ENCODE measurements at places on chromosomes 12 and 14.

- no peak for DNase-seq
These were observed 612.5 kb downstream of the FSCB start for GRCh38 chr14:43894534-43894933.

GRCh38 chr12:29008786-29009185 lies 140.3 kb upstream of the FAR2 start:
- DNase-seq = no peak

DNA sequence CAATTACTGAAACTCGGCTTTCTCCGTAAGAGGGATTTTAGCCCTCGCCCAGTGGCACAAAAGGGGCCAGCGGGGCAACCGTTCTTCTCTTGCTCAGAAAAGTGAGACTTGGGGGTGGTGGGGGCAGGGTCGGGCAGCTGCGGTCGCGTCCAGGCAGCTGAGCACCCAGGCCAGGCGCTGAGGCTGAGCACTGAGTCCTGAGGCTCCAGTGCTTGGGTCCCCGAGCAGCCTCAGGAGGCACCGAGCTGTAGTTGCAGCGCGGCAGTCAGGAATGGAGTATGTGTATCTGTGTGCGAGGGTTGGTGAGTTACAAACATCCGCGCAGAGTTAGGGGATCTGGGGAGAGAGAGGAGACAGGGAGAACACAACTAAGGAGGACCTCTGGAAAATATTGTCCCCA lies 4.1 kb upstream of the HOXC6 start:
- DNase-seq = no peak

GRCh38 chr14:60760209-60760608 lies 25.6 kb downstream of the MNAT1 start:
- DNase-seq = no peak

GRCh38 chr12:47504775-47505446 lies 200.9 kb downstream of the RPAP3 start:
- no peak for DNase-seq

GRCh38 chr14:54718046-54718445 lies 151.1 kb downstream of the SAMD4A start:
- DNase-seq = no peak

DNA sequence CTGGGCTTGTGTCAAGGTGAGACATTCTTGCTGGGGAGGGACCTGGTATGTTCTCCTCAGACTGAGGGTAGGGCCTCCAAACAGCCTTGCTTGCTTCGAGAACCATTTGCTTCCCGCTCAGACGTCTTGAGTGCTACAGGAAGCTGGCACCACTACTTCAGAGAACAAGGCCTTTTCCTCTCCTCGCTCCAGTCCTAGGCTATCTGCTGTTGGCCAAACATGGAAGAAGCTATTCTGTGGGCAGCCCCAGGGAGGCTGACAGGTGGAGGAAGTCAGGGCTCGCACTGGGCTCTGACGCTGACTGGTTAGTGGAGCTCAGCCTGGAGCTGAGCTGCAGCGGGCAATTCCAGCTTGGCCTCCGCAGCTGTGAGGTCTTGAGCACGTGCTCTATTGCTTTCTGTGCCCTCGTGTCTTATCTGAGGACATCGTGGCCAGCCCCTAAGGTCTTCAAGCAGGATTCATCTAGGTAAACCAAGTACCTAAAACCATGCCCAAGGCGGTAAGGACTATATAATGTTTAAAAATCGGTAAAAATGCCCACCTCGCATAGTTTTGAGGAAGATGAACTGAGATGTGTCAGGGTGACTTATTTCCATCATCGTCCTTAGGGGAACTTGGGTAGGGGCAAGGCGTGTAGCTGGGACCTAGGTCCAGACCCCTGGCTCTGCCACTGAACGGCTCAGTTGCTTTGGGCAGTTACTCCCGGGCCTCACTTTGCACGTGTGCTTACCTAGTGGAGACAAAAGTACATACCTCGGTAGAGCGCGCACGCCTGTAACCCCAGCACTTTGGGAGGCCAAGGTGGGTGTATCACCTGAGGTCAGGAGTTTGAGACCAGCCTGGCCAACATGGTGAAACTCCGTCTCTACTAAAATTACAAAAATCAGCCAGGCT lies 4.3 kb downstream of the GAPDH start:
- DNase-seq = no peak

GRCh38 chr14:93946104-93946503 lies 19.0 kb downstream of the FAM181A start:
- no peak for DNase-seq

DNA sequence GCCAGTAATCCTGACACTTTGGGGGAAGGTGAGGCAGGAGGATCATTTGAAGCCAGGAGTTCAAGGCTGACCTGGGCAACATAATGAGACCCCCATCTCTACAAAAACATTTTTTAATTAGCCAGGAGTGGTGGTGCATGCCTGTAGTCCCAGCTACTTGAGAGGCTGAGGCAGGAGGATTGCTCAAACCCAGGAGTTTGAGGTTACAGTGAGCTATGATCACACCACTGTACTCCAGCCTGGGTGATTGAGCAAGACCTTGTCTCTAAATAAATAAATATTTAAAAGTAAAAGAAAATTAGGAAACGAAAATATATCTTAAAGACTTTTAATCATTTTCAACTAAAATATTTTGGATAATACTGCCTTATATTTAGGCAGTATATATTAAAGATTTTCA lies 25.9 kb downstream of the CKB start:
- no peak for DNase-seq

DNA sequence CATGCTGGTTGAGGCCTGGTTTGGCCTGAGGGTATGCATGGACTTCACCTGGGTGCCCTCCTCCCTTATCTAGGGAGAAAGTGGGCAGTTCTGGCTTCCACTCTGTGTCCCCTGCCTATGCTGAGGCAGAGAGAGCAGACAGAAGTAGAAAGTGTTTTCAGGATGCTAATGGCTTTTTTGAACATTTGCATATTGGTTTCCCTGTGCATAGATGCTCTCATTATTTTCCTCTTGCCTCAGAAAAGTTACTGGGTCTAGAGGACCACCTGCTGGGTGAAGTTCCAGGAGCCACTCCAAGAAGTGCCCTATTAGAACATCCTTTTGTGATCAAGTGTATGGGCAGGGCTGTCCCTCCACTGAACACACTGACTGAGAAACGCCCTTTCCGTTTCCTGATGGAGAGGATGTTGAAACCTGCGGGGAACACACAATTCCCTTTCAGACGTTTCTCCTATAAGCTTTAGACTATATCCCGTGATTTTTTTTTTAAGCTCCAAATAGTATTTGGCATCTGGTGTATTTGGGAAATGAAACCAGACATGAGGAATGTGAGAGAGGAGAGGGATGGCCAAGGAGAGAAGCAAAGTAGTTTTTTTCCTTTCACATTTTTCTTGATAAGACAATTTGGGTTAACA lies 66.6 kb downstream of the DAAM1 start:
- DNase-seq = no peak

- no peak for DNase-seq
These were observed 41.7 kb upstream of the NID2 start for GRCh38 chr14:52110441-52111086.

- DNase-seq = no peak
These were observed 141.5 kb upstream of the FGD4 start for GRCh38 chr12:32257695-32258496.

- no peak for DNase-seq
These were observed 2.0 kb downstream of the YAF2 start for GRCh38 chr12:42236017-42236416.

DNA sequence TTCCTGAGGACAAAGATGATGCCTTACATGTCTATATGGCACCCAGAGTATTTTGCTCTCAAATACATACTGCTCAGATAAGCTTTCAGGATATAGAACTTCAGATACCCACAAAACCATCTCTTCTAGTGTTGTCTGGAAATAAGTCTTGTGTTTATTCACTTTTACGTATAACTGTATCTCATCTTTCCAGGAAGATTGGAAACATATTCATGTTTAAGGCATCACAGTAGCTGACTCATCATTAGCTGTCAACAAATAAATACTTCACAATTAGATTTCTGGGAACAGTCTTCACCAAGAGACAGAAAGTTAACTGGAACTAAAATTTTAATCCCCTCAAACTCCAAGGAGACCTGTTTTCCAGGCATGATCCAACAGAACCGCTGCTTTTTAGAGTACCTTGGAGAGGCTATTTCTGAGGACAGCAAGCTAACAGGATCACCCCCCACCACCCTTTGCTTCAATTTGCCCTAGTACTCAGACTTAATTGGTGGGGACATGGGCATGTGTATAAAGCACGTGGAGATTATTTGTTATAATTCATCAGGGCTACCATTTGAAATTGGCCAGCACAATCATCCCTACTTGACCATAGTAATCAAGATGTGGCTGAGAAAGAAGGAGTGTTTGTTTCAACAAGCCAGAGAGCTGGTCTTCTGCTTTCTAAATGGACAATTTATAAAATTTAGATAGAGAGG lies 129.3 kb upstream of the HIF1A start:
- DNase-seq = no peak

DNA sequence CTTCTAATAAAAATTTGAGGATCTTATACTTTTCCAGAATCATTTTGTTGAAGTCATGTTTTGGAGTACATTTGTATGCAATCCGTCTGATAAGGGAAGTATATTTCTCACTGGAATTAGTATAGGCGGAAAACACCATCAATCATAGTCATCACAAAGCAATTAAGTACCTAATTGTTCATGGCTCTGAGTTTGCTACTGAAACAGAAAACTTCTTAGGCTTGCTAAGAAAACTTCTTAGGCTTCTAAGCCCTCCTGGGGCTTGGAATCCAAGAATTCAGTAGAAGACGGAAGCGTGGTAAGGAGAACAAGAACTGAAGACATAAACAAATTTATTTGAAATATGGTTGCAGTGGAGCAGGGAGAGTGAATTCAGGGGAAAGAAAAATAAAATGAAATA lies 636.3 kb downstream of the DIO2 start:
- DNase-seq = no peak

- DNase-seq = no peak
These were observed 33.5 kb downstream of the RBM19 start for GRCh38 chr12:113932381-113933196.

DNA sequence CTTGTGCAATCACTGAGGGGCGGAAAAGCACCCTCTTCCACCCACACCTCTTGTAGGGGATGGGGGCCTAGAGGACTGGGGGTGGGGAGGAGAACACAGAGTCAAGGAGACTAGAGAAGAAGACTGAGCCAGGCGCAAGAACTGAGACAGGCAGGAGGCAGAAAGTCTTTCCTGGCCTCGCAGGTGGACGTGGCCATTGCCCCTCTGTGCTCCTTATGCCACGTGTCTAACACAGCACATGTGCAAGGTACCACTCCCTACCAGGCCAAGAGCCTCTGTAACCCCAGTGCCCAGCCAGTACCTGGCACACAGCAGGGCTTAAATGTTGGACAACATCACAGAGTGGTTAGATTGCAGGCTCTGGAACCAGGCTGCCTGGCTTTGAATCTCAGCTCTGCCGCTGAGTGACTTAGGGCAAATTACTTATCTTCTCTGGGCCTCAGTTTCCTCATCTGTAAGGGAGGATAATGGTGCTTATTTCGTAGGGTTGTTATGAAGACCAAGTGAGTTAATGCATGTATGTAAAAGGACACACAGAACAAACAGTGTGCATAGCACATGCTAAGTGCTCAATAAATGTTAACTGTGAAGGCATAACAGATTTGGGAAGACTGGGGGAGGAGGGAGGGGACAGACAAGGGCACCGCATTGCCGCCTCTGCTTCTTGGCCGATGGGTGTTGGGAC lies 1.4 kb upstream of the TAMALIN start:
- DNase-seq = no peak

- no peak for DNase-seq
These were observed 4.1 kb upstream of the KIF26A start for GRCh38 chr14:104134061-104134965.

DNA sequence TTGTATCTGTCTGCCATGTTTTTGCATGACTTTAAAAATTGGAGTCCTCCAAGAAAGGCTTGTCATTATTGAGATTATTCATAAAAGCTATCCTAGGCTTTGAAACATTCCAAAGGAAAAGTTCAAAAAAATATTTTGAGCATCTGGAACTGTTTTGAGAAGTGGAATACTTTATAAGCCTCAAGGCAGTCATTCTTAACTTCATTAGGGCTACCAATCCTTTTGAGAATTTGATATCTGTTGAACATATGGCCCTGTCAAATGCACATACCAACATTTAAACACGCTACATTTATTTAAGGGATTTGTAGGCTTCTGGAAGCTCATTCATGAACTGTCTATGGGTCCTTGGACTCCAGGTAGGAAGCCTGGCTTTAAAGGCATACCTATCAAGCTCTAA lies 77.0 kb downstream of the TMEM117 start:
- DNase-seq = no peak

- no peak for DNase-seq
These were observed 23.7 kb upstream of the IFT81 start for GRCh38 chr12:110100315-110100970.

GRCh38 chr12:14920475-14921126 lies 17.7 kb downstream of the ERP27 start:
- DNase-seq = no peak

DNA sequence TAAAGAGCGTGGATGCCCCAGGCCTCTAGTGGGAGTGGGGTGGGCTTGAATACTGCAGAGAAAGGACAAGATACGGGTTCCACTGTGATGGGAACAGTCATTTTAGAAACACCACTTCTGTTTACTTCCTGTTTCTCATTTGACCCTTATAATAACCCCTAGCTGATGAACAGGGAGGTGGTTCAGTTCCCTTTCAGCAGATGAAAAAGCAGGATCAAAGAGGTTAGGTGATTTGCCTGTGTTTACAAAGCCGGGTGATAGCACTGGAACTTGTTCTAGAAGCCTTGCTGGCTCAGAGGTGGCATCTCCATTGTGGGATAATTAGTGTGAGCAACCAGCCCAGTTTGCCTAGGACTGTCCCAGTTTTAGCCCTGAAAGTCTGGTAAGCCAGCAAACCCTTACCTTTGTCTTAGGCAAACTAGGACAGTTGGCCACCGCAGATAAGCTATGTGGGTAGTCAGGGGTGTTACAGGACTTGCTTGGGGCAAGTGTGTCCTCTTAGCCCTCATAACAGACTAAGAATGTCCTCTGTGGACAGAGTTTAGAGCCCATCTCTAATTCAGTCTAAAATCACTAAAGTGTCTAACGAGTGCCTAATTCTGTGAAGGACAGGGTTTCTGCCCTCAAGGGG lies 7.5 kb upstream of the LRP1-AS start:
- DNase-seq = no peak

DNA sequence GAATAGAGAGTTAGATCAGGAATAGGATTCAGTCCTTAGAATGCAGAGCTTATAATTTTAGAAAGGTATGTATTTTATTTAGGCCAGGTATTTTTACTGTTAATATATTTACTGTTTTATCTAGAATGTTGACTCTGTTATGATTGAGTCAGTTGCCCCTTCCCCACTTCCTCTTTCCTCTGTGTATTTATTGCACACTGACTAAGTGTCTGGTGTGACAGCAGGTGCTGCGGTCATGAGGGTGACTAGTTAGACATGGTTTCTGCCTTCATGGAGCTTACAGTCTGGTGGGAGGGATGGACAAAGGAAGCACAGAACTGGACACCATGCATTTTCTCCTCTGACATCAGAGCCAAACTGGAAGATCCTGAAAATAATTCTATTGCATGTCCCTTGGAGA lies 159.8 kb downstream of the CACNA1C start:
- no peak for DNase-seq
